PC-9 (cell line): ENCODE measurements at places on chromosomes 6 and 20. TPM values are rescaled to one million over a fixed set of nuclear protein-coding genes. Genes with fewer than 3 reads are reported as not detected.

The HLA-DRB5 gene
- 0.33 TPM in 1 of 2 replicates, not detected in the other for total RNA-seq

GRCh38 chr6:142185641-142186040 lies 38.6 kb downstream of the VTA1 start:
- DNase-seq, result no peak
- no peaks in the 10 kb centered on the region for H3K4me1 ChIP-seq
- H3K27me3 ChIP-seq, result no peaks in the 10 kb centered on the region
- peaks cover 1% of the 10 kb centered on the region for H3K36me3 ChIP-seq
- no peak overlapping the region for H3K4me3 ChIP-seq

GRCh38 chr6:89360415-89360999 lies 8.0 kb upstream of the UBE2J1 start:
- no peak for DNase-seq
- H3K27ac ChIP-seq, result no peak overlapping the region
- H3K36me3 ChIP-seq, result no peaks in the 10 kb centered on the region
- no peak overlapping the region for H3K4me3 ChIP-seq

DNA sequence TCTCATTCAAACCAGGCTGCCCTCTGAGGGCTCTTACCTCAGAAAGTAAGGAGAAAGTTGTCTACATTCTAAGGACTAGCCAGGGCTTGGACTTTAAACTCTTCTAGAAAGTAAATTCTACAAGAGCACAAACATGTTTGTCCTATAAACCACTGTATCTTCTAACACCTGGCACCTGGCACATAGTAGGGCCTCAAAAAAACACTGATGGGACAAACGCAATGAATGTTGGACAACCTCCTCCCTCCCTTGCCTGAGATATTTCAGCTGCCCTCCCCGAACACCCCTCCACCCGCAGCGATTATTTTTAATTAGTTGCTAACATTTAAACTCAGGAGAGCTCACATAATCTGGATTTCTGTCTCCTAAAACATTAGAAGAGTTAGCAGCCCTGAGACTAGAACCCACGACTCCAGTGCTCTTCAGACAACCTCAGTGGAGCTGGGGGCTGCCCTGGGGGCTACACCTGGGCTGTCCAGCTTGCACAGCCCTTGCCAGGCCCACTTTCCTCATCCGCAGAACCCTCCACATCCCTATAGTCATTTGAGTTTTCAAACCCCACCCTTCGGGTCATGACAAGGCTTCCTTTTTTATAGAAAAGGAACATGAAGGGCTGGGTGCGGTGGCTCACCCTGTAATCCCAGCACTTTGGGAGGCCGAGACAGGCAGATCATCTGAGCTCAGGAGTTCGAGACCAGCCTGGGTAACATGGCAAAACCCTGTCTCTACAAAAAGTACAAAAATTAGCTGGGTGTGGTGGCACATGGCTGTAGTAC lies 4.9 kb downstream of the HCK start:
- H3K36me3 ChIP-seq, result no peaks in the 10 kb centered on the region
- no peak for DNase-seq
- H3K27me3 ChIP-seq, result peaks cover 82% of the 10 kb centered on the region
- no peak overlapping the region for H3K4me3 ChIP-seq

DNA sequence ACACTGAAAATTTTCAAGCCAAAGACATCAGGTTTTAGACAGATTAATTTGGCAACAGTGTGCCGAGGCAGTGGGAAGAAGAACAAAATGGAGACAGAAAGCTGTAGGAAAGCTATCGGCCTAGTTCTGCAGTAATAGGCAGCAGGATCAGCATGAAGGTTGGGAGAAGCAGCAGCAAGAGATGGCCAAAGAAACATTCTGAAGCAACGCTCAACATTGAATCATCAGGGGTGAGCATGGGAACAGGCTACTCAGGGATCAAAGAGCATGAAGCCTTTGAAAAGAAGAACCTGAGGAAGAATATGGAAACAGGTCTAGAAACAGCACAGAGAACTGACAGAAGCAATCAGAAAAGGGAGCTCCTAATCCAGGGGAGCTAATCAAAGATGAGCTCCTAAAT lies 7.1 kb upstream of the DST start:
- H3K4me3 ChIP-seq, result no peak overlapping the region
- H3K27me3 ChIP-seq, result no peaks in the 10 kb centered on the region
- no peak overlapping the region for H3K27ac ChIP-seq
- H3K36me3 ChIP-seq, result peaks cover 57% of the 10 kb centered on the region
- no peak for DNase-seq

The TGM3 gene
- total RNA-seq, result not detected in 2 replicates
